Common myeloid progenitor, CD34-positive (primary cell): ENCODE measurements at places on chromosomes 2 and 18.

- DNase-seq: no peak
Observed at GRCh38 chr2:20021405-20022009, 9.0 kb upstream of the MATN3 start.

GRCh38 chr18:63158012-63158631 is 161.4 kb downstream of the BCL2 start:
- no peak for DNase-seq

- no peak for DNase-seq
Observed at GRCh38 chr2:224042191-224042696, 3.2 kb upstream of the SERPINE2 start.

- peak; percentile 47 for DNase-seq
Observed at GRCh38 chr2:21042958-21043743, 722 bp downstream of the APOB start.

GRCh38 chr2:209817844-209818271 is 46.2 kb downstream of the UNC80 start:
- DNase-seq: no peak

DNA sequence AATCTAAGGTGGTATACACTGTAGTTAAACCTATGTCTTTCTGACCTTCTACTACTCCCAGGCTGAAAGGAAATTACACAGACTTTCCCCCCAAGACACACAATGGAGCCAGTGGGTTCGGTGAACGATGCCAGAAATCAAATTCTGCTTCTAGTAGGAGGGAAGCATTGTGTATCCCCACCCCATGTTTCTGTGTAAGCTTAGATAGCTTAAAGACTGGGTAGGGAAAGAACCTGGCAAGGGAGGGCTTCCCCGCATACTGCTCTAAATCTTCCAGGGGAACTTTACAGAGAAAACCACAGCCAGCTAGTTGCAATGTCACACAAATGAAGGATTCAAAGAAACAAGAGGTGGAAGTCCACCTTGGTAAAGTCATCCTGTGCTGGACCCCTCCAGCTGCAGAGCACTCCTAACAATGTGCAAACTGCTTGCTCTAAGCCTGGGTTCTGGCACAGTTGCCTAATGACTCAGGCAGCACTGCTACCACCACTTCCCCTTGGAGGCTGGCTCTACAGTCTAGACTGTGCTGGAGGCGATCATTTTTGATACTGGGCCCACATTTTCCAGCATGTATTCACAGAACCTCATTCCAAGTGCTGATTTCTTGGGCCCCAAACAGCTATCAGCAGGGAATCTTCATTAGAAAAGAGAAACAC is 47.5 kb downstream of the TRIB2 start:
- DNase-seq: no peak

DNA sequence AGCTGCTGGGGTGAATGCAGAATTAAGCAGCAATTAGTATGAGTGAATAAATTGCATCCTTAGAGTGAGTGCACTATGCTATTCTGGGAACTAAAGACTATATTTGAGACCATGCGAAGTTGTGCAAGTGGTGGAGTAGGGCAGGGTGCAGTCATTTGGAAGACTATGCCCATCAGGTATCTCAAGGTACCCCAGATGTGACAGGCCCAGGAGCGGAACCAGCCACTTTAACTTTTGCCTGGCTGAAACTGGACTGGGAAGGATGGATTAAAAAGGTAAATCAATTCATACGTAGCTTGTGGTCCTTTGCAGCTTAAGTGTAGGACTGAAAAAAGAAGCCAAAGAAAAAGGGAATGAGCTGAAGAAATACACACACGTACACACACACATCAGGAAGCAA is 1.7 kb downstream of the KYNU start:
- no peak for DNase-seq

GRCh38 chr2:42978175-42978886 is 185.9 kb upstream of the HAAO start:
- no peak for DNase-seq

- DNase-seq: no peak
Observed at GRCh38 chr2:46831051-46831868, 84.3 kb downstream of the MCFD2 start.

GRCh38 chr2:164613321-164613982 is 7.8 kb downstream of the GRB14 start:
- no peak for DNase-seq

DNA sequence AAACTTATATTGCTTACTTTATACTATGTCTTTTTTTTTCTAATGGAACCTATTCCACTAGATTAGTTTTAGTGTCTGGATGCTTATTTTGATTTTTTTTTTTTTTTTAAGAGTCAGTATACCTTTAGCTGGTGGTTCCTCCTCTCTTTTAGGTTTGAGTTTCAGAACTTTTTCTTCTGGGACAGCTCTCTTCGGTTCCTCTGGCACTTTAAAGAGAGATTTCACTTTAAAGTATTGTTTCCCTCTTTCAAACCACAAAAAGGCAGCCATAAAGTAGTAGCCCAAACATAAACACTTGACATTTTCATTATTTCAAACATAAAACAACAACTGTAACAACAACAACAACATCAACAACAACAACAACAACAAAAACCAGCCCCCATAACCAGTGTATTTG is 123.3 kb downstream of the TTN start:
- DNase-seq: no peak
